GM12878 (cell line): ENCODE measurements at places on chromosomes 2 and 18.

- H3K36me3 ChIP-seq = no peaks in the 10 kb centered on the region
- H3K27me3 ChIP-seq = no peaks in the 10 kb centered on the region
- no peaks in the 10 kb centered on the region for H3K4me1 ChIP-seq
- no peak overlapping the region for H3K27ac ChIP-seq
- no peak for DNase-seq
Observed at GRCh38 chr18:70246061-70246466, 40.6 kb upstream of the RTTN start.

DNA sequence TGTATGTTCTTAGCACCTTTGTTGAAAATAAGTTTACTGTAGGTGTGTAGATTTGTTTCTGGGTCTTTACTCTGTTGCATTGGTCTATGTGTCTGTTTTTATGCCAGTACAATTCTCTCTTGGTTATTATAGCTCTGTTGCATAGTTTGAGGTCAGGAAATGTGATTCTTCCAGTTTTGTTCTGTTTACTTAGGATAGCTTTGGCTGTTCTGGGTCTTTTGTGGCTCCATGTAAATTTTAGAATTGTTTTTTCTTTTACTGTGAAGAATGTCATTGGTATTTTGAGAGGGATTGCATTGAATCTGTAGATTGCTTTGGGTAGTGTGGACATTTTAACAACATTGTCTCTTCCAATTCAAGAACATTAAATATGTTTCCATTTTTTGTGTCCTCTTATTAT is 69.1 kb downstream of the ANKRD62 start:
- DNase-seq = no peak
- H3K36me3 ChIP-seq = no peaks in the 10 kb centered on the region
- no peak overlapping the region for H3K4me3 ChIP-seq

DNA sequence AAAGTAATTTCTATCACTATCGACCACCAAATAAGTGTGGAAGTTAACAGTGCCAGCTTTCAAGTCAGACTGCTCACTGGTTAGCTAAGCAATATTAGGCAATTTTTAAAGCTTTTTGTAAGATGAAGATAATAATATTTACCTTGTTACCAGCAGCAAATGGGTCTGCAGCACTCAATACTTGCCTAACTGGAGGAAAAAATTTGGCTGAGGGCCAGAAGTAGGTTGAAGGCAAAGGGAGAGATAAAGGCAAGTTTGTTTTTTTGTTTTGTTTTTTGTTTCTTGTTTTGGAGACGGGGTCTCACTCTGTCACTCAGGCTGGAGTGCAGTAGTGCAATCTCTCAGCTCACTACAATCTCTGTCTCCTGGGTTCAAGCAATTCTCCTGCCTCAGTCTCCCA is 675.9 kb downstream of the DPP10 start:
- H3K4me3 ChIP-seq = no peak overlapping the region
- no peak overlapping the region for H3K27ac ChIP-seq
- no peaks in the 10 kb centered on the region for H3K27me3 ChIP-seq
- no peaks in the 10 kb centered on the region for H3K4me1 ChIP-seq
- no peaks in the 10 kb centered on the region for H3K36me3 ChIP-seq

DNA sequence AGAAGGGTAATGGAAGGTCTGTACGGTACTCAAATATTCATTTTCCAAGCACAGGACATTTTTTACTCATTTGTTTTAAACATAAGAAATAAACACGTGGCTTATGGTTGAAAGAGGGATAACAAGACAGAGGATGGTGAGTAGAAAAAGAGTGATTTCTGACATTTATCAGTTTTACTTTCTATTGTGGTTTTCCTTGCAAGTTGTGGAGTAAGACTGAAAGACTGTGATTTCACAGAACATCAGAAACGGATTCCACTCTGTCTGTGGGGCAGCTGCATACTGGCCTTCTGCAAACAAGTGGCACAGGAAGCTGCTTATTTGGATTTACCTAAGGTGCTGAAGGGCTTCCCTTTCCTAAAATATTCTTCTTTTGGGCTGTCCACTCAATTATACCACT is 122.2 kb upstream of the ITGB6 start:
- H3K36me3 ChIP-seq = no peaks in the 10 kb centered on the region
- no peak overlapping the region for H3K4me3 ChIP-seq
- H3K27ac ChIP-seq = no peak overlapping the region
- H3K27me3 ChIP-seq = no peaks in the 10 kb centered on the region
- no peak for DNase-seq

- no peaks in the 10 kb centered on the region for H3K4me1 ChIP-seq
- no peak overlapping the region for H3K27ac ChIP-seq
- no peaks in the 10 kb centered on the region for H3K36me3 ChIP-seq
- H3K27me3 ChIP-seq = no peaks in the 10 kb centered on the region
Observed at GRCh38 chr2:3171564-3172264, 205.9 kb downstream of the EIPR1 start.

- no peak overlapping the region for H3K27ac ChIP-seq
- no peak for DNase-seq
- H3K4me3 ChIP-seq = no peak overlapping the region
- peaks cover 5% of the 10 kb centered on the region; the same call in 1 of the 2 replicates for H3K4me1 ChIP-seq
- H3K36me3 ChIP-seq = peaks cover 4% of the 10 kb centered on the region; the same call in 1 of the 2 replicates
Observed at GRCh38 chr2:29139731-29140130, 24.5 kb downstream of the CLIP4 start.
